ENCODE measurements at places on chromosomes 11 and 22. TPM values are rescaled to one million over a fixed set of nuclear protein-coding genes. Genes with fewer than 3 reads are reported as not detected.

GRCh38 chr11:63882555-63883242 is 34.3 kb downstream of the RCOR2 start:
- peak overlapping the region; percentile 33 for H3K27ac ChIP-seq
- peaks cover 48% of the 10 kb centered on the region for H3K4me1 ChIP-seq
- H3K27me3 ChIP-seq, result no peaks in the 10 kb centered on the region

DNA sequence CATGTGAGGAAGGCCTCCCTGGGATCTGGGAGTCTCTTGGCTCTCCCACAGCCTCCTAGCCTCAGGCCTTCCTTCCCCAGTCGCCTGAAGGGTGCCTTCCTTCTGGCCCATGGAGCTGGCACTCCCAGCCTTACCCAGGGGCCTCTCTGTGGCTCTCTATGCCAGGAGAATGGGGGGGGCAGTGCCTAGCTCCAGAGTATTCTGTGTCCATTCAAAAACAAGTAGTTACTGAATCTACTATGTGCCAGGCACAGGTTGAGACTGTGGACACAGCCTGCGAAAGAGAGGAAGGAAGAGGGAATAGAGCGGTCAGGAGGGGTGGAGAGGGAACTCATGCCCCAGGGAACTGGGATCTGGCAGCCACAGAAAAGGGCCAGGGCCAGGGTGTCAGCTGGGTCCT is 2.7 kb upstream of the PLA2G3 start:
- no peak overlapping the region for H3K4me3 ChIP-seq
- H3K27ac ChIP-seq, result no peak overlapping the region
- no peaks in the 10 kb centered on the region for H3K27me3 ChIP-seq
- DNase-seq, result no peak
- no peaks in the 10 kb centered on the region for H3K36me3 ChIP-seq

GRCh38 chr22:44019416-44019815 is 4.7 kb upstream of the PARVB start:
- peaks cover 4% of the 10 kb centered on the region for H3K27me3 ChIP-seq
- no peak overlapping the region for H3K27ac ChIP-seq
- H3K4me1 ChIP-seq, result peaks cover 13% of the 10 kb centered on the region
- DNase-seq, result no peak
- no peak overlapping the region for H3K4me3 ChIP-seq
- H3K36me3 ChIP-seq, result no peaks in the 10 kb centered on the region

- no peak overlapping the region for H3K27ac ChIP-seq
- no peak for DNase-seq
- H3K4me1 ChIP-seq, result peaks cover 29% of the 10 kb centered on the region
- H3K4me3 ChIP-seq, result no peak overlapping the region
- H3K36me3 ChIP-seq, result no peaks in the 10 kb centered on the region
- H3K27me3 ChIP-seq, result no peaks in the 10 kb centered on the region
These were observed 21.5 kb downstream of the CYTH4 start for GRCh38 chr22:37303821-37304274.

- H3K27me3 ChIP-seq, result no peaks in the 10 kb centered on the region
- H3K36me3 ChIP-seq, result no peaks in the 10 kb centered on the region
These were observed 729.8 kb upstream of the ANO3 start for GRCh38 chr11:25602149-25602548.

GRCh38 chr22:31230155-31230870 is 18.2 kb downstream of the LIMK2 start:
- peaks cover 3% of the 10 kb centered on the region for H3K4me1 ChIP-seq
- DNase-seq, result no peak
- H3K27ac ChIP-seq, result no peak overlapping the region
- no peaks in the 10 kb centered on the region for H3K36me3 ChIP-seq
- H3K4me3 ChIP-seq, result no peak overlapping the region
- no peaks in the 10 kb centered on the region for H3K27me3 ChIP-seq

- no peaks in the 10 kb centered on the region for H3K4me1 ChIP-seq
- no peak overlapping the region for H3K4me3 ChIP-seq
These were observed 9.4 kb upstream of the FANCF start for GRCh38 chr11:22634897-22635629.

DNA sequence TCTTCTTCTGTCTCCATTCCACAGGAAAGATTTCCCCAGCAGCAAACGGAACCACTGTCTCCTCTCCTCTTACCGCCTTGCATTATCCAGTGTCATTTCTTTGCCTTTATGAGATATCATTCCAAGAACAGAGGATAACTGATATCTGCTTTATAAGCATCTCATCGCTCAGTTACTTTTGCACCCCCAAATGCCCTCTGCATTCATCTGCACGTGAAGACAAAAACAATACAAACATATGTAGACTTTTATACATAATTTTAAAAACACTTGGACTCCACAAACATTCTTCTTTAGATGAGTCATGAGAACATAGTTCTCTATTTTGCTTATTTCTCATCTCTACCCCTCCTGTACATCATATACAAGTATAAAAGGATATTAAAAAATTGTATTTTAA is 512 bp upstream of the OR51T1 start:
- H3K36me3 ChIP-seq, result no peaks in the 10 kb centered on the region
- H3K27ac ChIP-seq, result no peak overlapping the region
- no peaks in the 10 kb centered on the region for H3K4me1 ChIP-seq
- H3K4me3 ChIP-seq, result no peak overlapping the region

GRCh38 chr22:25775531-25775930 is 33.5 kb downstream of the MYO18B start:
- H3K27me3 ChIP-seq, result no peaks in the 10 kb centered on the region
- no peaks in the 10 kb centered on the region for H3K36me3 ChIP-seq
- peaks cover 22% of the 10 kb centered on the region for H3K4me1 ChIP-seq
- no peak overlapping the region for H3K4me3 ChIP-seq
- DNase-seq, result no peak
- no peak overlapping the region for H3K27ac ChIP-seq

GRCh38 chr22:24968066-24968561 is 15.6 kb downstream of the KIAA1671 start:
- DNase-seq, result no peak
- no peak overlapping the region for H3K4me3 ChIP-seq
- H3K36me3 ChIP-seq, result no peaks in the 10 kb centered on the region
- no peak overlapping the region for H3K27ac ChIP-seq
- H3K27me3 ChIP-seq, result no peaks in the 10 kb centered on the region

DNA sequence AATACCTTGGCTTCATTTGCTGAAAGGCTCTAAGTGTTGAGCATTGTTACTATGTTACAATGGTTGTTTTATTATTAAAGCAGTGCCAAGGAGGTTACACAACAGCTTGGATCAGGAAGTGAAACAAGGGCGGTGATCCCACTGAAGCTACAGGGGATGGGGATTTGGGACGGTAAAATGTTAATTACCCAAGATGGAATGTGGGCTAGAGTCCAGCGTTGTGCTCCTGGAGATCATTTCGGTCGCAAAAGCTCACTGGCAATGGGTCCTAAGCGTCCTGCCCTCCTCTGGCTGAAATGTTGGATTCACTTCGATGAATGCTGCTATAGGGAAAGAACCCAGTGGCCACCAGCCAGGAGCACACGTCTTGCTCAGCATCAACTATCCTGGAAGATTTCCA is 48.3 kb downstream of the FAM83F start:
- no peak overlapping the region for H3K4me3 ChIP-seq
- H3K27me3 ChIP-seq, result peaks cover 7% of the 10 kb centered on the region
- H3K27ac ChIP-seq, result no peak overlapping the region
- H3K4me1 ChIP-seq, result peaks cover 35% of the 10 kb centered on the region
- no peak for DNase-seq
- H3K36me3 ChIP-seq, result no peaks in the 10 kb centered on the region

GRCh38 chr22:38755155-38755910 is 465 bp downstream of the SUN2 start:
- peak overlapping the region; percentile 75 for H3K27ac ChIP-seq
- H3K4me3 ChIP-seq, result peak overlapping the region; percentile 58
- no peaks in the 10 kb centered on the region for H3K27me3 ChIP-seq
- DNase-seq, result peak; percentile 58

DNA sequence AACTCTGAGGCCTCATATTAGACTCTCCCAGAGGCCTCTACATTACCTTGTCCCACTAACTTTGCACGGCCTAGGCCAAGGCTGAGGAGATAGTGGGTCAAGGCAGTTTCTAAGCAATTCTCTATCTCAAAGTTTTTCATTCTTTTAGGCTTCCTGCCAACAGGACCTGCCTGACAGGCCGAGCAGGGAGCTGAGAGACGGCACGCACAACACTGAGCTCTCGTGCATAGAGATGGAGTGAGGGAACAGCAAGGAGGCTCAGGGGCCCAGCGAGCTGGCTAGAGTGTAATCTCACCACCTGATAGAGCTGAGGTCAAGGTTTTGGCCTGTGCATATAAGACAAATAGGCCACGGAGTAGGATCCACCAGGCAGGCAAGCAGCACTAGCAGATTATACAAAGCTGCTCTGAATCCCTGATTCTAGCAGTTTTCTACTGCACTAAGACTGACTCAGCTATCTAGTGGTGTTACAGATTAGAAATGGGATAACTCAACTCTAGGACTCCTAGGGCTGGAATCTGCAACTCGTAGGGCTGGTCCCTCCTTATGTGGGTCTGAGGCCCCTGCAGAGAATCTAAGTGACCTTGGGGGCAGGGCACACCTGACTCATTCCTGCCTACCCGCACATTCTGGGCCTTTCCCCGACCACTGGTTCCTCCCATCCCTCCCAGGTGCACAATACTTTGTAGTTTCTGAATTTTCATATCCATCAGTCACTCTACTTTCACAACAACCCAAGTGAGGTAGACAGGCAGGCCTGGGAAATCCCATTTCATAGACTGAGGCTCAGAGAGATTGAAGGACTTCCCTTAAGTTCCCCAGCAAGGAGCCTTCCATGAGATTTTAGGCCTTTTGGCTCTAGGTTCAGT is 1.7 kb downstream of the CYB5R2 start:
- no peak overlapping the region for H3K27ac ChIP-seq
- peaks cover 49% of the 10 kb centered on the region for H3K4me1 ChIP-seq
- H3K4me3 ChIP-seq, result no peak overlapping the region
- H3K27me3 ChIP-seq, result peaks cover 25% of the 10 kb centered on the region
- DNase-seq, result no peak

- H3K4me1 ChIP-seq, result peaks cover 7% of the 10 kb centered on the region
- no peaks in the 10 kb centered on the region for H3K36me3 ChIP-seq
- no peak overlapping the region for H3K4me3 ChIP-seq
- DNase-seq, result no peak
These were observed 6.8 kb upstream of the TMEM123 start for GRCh38 chr11:102459393-102459792.

- no peak overlapping the region for H3K27ac ChIP-seq
- no peaks in the 10 kb centered on the region for H3K36me3 ChIP-seq
- H3K4me3 ChIP-seq, result no peak overlapping the region
- DNase-seq, result no peak
- H3K4me1 ChIP-seq, result no peaks in the 10 kb centered on the region
- H3K27me3 ChIP-seq, result no peaks in the 10 kb centered on the region
These were observed 52.0 kb upstream of the PRSS23 start for GRCh38 chr11:86748296-86748695.

DNA sequence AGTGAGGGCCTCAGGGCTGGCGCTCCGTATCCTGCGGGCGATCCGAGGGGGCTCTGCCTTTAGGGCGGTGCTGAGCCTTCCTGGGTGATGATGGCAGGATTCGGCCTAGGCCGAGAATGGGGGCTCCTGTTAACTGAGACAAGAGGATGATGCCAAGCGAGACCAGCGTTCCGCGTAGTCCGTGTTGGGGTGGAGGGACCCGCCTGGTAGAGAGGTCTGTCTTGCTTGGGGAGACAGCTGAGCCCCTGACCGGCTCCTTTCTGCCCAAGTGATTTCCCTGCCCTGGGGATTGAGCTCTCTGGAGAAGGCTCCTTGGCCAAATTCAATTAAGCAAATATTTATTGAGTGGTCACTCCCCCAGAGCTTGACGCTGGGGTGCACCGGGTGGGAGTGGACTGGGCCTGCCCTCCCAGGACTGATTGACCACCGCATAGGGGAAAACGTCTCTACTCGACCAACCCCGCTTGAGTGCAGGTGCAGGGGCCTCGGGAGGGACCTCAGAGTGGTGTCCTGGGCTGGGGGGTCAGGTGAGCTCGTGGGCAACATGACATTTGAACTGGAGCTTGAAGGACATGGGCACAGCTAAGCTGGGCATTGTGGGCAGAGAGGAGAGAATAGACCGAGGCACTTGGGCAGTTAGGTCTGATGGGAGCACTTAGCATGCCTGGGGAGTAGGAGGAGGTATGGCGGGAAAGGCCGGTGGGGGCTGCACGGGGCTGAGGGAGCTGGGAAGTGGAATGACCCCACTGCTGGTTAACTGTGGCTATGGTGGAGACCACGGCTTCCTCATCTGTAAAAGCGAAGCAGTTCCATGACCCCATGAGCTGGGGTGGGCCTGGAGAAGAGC is 1.1 kb downstream of the GNAZ start:
- H3K27ac ChIP-seq, result no peak overlapping the region
- H3K4me3 ChIP-seq, result peak overlapping the region; percentile 37
- H3K36me3 ChIP-seq, result peaks cover 36% of the 10 kb centered on the region
- peaks cover 61% of the 10 kb centered on the region for H3K4me1 ChIP-seq
- DNase-seq, result no peak

GRCh38 chr11:95531116-95531515 is 258.5 kb downstream of the FAM76B start:
- no peak overlapping the region for H3K27ac ChIP-seq
- no peak overlapping the region for H3K4me3 ChIP-seq
- H3K27me3 ChIP-seq, result no peaks in the 10 kb centered on the region
- no peaks in the 10 kb centered on the region for H3K36me3 ChIP-seq

GRCh38 chr11:47946682-47947559 is 33.4 kb upstream of the PTPRJ start:
- no peaks in the 10 kb centered on the region for H3K36me3 ChIP-seq
- no peaks in the 10 kb centered on the region for H3K27me3 ChIP-seq
- H3K4me3 ChIP-seq, result no peak overlapping the region
- no peak for DNase-seq

DNA sequence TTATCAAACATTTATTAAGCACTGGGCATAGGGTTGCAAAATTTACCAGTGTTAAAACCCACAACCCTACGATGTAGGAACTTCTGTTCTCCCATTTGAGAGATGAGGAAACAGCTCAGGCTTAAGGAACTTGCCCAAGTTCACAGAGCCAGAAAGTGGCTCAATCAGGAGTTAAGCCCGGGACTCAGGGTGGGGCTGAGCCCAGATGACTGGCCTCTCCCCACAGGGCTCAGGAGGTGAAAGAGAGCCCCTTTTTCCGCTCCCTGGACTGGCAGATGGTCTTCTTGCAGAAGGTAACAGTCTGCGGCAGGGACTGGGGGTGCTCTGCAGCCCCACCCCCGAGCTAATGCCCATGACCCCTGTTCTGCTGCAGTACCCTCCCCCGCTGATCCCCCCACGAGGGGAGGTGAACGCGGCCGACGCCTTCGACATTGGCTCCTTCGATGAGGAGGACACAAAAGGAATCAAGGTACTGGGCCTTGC is 5.6 kb upstream of the ANKRD13D start:
- H3K27me3 ChIP-seq, result no peaks in the 10 kb centered on the region
- H3K27ac ChIP-seq, result no peak overlapping the region
- peaks cover 87% of the 10 kb centered on the region for H3K36me3 ChIP-seq
- DNase-seq, result no peak

The ANGPTL5 gene
- 4.7 TPM for total RNA-seq

The NXPE2 gene
- total RNA-seq, result 0.89 TPM

The NXPE4 gene
- total RNA-seq, result not detected

The SCUBE1 gene
- total RNA-seq, result 11.9 TPM

The PRR33 gene
- total RNA-seq, result not detected

The MPPED1 gene
- 14.3 TPM for total RNA-seq

The CBLIF gene
- total RNA-seq, result not detected

The STIM1 gene
- total RNA-seq, result 38.6 TPM

The CNTF gene
- 11.9 TPM for total RNA-seq

The MB gene
- 0.79 TPM for total RNA-seq

The OVOL1 gene
- not detected for total RNA-seq

The PGGHG gene
- total RNA-seq, result 3.9 TPM

The TLCD5 gene
- total RNA-seq, result 16.1 TPM

The BEST1 gene
- 10.2 TPM for total RNA-seq
